ENCODE measurements at places on chromosomes 16 and 17.

- DNase-seq = no peak
Measured at GRCh38 chr17:17469358-17469757, 7.4 kb upstream of the MED9 start.

DNA sequence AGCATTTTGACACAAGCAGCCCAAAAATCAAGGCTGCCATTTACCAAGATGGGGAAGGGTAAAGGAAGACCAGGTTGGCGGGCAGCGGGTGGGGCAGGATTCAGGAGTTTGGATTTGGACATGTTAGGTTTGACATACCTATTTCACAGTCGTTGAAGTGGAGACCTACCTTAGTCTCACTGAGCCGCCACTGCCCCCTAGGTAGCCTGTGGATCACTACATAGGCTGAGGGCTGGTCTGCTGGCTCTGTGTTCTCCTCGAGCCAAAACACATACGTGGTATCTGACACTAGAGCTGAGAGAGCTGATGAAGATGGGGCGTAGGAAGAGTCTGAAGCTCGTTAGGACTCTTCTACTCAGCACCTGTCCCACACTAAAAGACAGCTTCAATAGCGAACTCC lies 115.1 kb downstream of the HIC1 start:
- DNase-seq = no peak

- no peak for DNase-seq
Measured at GRCh38 chr16:54284319-54284930, 2.2 kb downstream of the IRX3 start.

DNA sequence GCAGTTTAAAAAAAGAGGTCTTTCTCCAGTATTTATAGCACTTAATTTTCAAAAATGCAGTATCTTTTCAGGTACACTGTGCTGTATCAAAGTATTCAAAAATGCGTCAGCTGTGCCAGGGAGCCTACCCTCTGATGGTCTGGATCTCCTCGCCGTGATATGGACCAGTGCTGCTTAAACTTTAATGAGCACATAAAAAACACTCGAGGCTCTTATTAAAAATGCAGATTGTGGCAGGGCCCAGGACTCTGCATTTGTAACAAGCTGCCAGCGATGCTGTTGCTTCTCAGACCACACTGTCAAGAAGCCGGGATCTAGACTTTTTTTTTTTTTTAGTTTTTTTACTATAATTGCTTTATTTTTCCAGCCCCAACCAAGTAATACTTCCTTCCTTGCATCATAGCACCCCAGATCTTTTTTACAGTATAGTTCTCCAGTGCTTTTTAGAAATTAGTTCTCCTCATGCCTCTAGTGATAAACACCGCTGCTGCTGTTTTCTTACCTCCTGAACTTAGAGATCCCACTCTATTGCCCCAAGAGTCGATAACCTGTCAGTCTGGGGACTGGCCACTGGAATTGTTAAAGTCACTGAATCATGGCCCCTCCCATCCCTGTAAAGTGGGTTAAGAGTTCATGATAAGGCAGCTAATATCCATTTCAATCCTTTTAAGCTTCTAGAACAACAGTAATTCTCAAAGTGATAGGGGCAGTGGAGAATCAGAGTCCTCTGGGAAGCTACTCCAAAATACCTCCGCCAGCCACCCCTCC lies 1.6 kb upstream of the SMARCD2 start:
- DNase-seq = no peak

DNA sequence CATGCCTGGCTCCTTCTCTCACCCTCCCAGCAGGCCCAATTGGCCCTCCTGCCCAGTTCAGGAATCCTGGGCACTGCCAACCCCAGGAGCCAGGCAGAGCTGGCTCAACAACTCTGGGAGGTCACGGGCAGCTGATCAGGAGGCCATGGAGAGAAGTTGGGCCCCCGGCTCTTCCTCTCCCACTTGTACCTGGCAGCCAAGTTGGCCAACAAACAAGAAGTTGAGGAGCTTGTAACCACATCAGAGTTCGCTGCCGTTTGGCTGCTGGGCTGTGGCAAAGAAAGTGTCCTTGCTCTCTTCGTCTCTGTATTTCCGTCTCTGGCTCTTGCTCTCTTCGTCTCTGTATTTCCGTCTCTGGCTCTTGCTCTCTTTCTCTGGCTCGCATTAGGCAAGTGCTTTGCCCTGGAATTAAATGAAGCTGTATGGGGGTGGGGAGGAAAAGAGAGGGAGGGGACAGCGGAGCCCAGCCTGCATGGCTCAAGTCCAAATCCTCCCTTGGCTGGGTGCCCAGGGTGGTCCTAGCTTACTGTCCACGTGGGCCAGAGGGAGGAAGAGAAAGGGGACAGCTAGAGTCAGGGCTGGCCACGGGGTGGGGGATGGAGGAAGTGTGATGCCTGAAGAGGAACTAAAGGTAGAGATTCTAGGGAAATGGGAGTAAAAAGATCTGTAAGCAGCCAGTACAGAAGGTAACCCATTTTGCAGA lies 7.8 kb upstream of the TMEM132E start:
- DNase-seq = peak; percentile 22

- no peak for DNase-seq
Measured at GRCh38 chr17:44310609-44311376, 2.4 kb downstream of the RUNDC3A start.

GRCh38 chr17:76238847-76239537 lies 1.3 kb downstream of the RNF157 start:
- no peak for DNase-seq

DNA sequence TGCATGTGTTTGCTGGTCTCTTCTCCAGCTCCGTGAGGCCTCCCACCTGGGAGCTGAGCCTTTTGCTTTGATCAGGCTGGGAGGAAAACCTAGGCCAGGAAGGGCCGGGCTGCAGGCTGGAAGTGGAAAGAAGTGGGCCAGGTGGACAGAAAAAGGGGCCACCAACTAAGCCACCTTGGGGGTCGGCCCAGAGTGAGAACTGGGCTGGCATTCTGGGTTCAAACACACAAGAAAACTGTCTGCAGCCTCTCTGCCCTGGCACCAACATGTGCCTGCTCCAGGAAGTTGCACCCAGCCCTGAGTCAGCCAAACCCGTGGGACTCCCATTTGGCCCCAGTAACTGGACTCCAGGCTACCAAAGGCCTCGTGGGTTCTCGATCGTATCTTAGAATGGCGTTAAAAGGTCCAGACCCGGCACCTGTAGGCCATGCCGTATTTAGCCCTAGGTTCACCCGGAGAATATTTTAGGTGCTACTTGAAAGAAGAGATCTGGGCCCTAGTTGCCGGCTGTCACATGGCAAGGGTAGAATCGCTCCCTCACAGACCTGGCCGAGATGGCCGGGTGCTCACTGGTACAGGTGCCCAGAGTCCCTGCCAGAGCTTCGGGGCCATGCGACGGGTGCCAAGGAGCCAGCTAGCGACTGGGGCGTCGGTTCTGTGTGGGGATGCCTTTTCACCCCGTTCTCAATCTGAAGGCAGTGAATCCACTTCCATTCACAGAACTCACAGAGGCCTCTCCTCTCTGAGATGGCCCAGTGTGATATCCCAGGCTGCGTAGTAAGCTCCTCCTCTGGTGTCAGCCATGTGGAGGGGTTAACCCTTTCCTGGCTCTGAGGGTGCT lies 236.6 kb downstream of the MRTFB start:
- no peak for DNase-seq

DNA sequence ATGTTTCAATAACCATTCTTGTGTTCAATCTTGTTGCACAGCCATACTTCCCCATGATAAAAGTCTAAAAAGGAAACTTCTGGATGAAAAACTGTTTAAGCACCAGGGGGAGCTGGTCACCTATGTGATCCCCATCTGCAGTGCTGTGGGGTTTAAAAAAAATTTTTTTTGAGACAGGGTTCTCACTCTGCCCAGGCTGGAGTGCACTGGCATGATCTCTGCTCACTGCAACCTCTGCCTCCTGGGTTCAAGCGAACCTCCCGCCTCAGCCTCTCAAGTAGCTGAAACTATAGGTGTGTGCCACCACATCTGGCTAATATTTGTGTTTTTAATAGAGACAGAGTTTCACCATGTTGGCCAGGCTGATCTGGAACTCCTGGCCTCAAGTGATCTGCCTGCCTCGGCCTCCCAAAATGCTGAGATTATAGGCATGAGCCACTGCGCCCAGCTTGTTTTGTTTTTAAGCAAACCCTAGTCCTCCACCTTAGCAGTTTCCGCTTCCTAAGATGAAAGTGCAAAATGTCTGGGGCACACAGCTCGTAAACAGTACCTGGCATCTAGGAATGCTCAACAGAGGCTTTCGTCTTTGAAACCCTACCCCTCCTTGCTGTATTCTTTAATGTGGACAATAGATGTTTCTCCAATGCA lies 25.4 kb downstream of the DNAJA2 start:
- no peak for DNase-seq

- no peak for DNase-seq
Measured at GRCh38 chr17:44969144-44969780, 1.2 kb upstream of the C1QL1 start.

- DNase-seq = no peak
Measured at GRCh38 chr17:56571456-56571855, 22.0 kb upstream of the NOG start.

- no peak for DNase-seq
Measured at GRCh38 chr17:42913522-42913921, 12.9 kb downstream of the G6PC1 start.

- DNase-seq = no peak
Measured at GRCh38 chr17:76446449-76447231, 6.3 kb downstream of the UBE2O start.

- no peak for DNase-seq
Measured at GRCh38 chr16:84218176-84218823, 21.5 kb downstream of the KCNG4 start.

GRCh38 chr16:74052016-74052415 lies 244.6 kb upstream of the PSMD7 start:
- no peak for DNase-seq

DNA sequence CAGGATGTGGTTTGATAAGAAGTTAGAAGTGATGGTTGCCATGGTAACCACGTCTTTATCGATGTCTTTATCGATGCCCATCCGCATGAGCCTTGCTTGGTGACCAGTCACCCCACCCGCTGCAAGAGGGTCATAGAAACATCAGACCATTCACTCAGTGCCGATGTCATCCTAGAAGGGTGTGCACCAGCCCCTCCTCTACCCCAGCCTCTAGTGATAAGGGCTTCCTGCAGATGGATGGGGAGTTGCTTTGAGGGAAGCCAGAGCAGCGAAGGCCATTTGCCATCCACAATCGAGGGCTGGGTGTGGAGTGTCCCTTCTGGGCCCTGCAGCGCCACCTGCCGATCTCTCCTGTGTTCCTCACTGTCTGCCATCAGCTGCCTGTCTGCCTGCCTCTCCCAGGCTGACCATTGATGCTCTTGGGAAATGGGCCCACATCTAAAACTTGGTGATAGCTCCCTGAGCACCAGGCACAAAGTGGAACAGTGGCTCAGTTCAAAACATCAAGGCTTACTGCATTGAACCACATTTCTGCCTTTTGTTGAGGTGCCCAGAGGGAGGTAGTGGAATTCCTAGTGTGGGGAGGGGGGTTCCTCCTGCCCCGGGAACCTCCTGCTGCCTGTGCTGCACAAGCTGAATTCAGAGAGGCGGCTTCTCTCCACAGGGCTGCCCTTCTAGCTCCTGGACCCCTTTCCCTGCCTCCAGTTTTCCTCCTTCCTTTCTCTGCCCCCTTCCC lies 8.9 kb downstream of the CALB2 start:
- peak; percentile 47 for DNase-seq

All from amygdala (tissue), 56 donors.